ENCODE measurements at places on chromosomes 7 and 10. TPM values are rescaled to one million over a fixed set of nuclear protein-coding genes. Genes with fewer than 3 reads are reported as not detected.
A peak's percentile ranks its signal among the peaks of the same experiment; 100 is the strongest.

GRCh38 chr7:43121973-43122372 lies 9.5 kb downstream of the HECW1 start:
- peaks cover 16% of the 10 kb centered on the region for H3K27me3 ChIP-seq
- H3K4me1 ChIP-seq: no peaks in the 10 kb centered on the region
- H3K36me3 ChIP-seq: no peaks in the 10 kb centered on the region
- DNase-seq: no peak
- no peak overlapping the region for H3K27ac ChIP-seq
- H3K4me3 ChIP-seq: no peak overlapping the region

The CCDC172 gene
- total RNA-seq: not detected

The PON1 gene
- total RNA-seq: not detected

The SFMBT2 gene
- total RNA-seq: 27.7 TPM

DNA sequence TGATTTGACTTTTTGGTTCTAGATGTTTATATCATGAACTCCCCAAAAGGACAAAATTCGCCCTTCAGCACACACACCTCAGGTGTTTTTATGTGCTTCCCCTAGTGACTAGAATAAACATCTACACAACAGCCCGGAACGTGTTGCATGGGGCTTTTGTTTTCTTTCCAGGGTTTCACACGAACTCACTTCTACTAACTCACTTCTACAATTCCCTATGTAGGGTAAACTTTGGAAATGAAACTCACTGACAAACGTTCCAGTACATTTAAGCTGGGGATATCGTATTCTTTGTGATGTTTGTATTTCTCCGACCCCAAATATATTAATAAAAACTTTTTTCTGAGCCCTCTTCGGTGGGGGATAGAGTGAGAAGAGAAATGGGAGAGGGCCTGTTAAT lies 1.4 kb downstream of the TRA2A start:
- H3K4me1 ChIP-seq: peaks cover 49% of the 10 kb centered on the region
- H3K4me3 ChIP-seq: peak overlapping the region; percentile 97
- DNase-seq: peak; percentile 35
- peaks cover 35% of the 10 kb centered on the region for H3K36me3 ChIP-seq
- H3K27ac ChIP-seq: peak overlapping the region; percentile 99

DNA sequence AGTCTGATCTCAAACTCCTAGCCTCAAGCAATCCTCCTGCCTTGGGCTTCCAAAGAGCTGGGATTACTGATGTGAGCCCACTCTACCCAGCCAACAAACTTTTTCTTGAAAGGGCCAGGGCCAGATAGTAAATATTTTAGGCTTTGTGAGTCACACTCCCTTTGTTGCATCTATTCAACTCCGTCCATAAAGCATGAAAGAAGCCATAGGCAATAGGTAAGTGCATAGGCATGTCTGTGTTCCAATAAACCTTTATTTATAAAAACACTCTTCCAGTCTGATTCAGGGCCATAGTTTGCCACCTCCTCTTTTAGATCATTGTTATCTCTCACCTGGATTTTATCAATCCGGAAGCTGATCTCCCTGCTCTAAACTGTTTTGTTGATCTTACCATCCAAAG lies 105.6 kb upstream of the BMPER start:
- no peaks in the 10 kb centered on the region for H3K27me3 ChIP-seq
- no peaks in the 10 kb centered on the region for H3K36me3 ChIP-seq

- no peaks in the 10 kb centered on the region for H3K4me1 ChIP-seq
- H3K27ac ChIP-seq: no peak overlapping the region
- no peak for DNase-seq
- no peaks in the 10 kb centered on the region for H3K27me3 ChIP-seq
- no peak overlapping the region for H3K4me3 ChIP-seq
These were observed 283.0 kb downstream of the HDAC9 start for GRCh38 chr7:18778594-18778993.

GRCh38 chr10:131892806-131893675 lies 7.8 kb upstream of the PPP2R2D start:
- H3K4me1 ChIP-seq: peaks cover 11% of the 10 kb centered on the region
- H3K27ac ChIP-seq: no peak overlapping the region
- DNase-seq: no peak
- H3K36me3 ChIP-seq: no peaks in the 10 kb centered on the region
- no peak overlapping the region for H3K4me3 ChIP-seq

DNA sequence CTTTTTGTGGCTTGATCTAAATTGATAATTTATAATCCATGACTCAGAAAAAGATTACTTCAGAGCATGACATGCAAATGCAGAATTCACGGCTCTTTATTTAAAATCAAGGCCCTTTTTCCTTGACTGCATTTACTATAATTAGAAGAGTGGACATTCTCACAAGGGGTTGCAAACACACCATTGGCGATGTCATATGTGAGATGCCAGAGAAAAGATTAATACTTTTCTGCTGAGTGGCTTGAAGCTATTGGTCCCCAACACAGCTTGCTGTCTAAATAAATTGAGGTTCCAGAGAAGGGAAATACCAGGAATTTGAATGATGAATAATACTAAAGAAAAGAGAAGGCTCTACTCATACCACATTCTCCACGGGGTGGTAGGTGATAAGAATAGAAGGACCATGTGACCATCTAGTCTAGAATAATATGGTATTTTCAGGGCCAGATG lies 78.7 kb upstream of the ARID5B start:
- peaks cover 18% of the 10 kb centered on the region for H3K4me1 ChIP-seq

The WDFY4 gene
- total RNA-seq: 0.18 TPM

The OR2A42 gene
- 0.09 TPM for total RNA-seq

DNA sequence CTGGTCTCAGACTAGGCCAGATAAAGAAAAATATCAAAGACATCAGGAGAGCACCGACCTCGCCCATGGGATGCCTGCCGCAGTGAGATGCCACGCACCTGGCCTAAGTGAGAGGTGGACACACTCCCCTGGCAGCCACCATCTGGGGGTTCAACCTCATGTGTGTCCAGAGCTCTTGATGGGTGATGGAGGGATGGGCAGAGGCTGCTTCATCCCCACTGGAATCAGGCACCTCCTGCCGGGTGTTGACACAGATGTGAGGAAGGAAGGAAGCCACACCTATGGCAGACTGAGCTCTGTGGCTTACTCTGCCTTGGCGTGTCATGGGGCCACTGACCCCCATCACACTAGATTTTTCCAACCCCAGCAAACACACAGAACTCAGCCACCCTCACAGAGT lies 11.4 kb downstream of the ZNF488 start:
- H3K27me3 ChIP-seq: peaks cover 19% of the 10 kb centered on the region
- no peak overlapping the region for H3K27ac ChIP-seq
- H3K4me1 ChIP-seq: peaks cover 17% of the 10 kb centered on the region
- H3K4me3 ChIP-seq: no peak overlapping the region
- H3K36me3 ChIP-seq: no peaks in the 10 kb centered on the region

The DRGX gene
- total RNA-seq: not detected

- no peak for DNase-seq
- H3K4me1 ChIP-seq: peaks cover 4% of the 10 kb centered on the region
- no peak overlapping the region for H3K27ac ChIP-seq
- no peak overlapping the region for H3K4me3 ChIP-seq
These were observed 20.1 kb upstream of the TNPO3 start for GRCh38 chr7:129074994-129075393.

DNA sequence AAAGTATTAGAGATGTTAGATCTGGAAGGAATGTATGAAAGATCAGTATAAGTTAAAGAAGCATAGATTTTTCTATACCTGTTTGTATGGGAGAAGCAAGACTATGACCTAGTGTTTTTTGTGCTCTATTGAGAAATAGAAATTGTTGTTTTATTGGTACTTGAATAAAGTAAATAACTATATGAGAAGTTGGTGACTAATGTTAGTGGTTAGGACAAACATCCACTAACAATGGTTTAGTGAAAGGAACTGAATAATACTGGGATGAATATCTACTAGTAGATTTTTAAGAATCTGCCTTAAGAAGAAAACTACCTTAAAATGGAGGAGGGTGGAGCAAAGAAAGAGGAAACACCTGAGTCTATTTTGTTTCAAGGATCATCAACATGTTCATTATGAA lies 521.1 kb upstream of the POT1 start:
- DNase-seq: no peak
- H3K36me3 ChIP-seq: no peaks in the 10 kb centered on the region
- no peaks in the 10 kb centered on the region for H3K27me3 ChIP-seq
- H3K27ac ChIP-seq: no peak overlapping the region

GRCh38 chr10:1552881-1553670 lies 184.2 kb downstream of the ADARB2 start:
- no peaks in the 10 kb centered on the region for H3K27me3 ChIP-seq
- no peaks in the 10 kb centered on the region for H3K4me1 ChIP-seq
- H3K27ac ChIP-seq: no peak overlapping the region
- DNase-seq: no peak
- no peak overlapping the region for H3K4me3 ChIP-seq
- no peaks in the 10 kb centered on the region for H3K36me3 ChIP-seq

- no peaks in the 10 kb centered on the region for H3K27me3 ChIP-seq
- no peak overlapping the region for H3K27ac ChIP-seq
- no peak for DNase-seq
These were observed 86.6 kb downstream of the NRBF2 start for GRCh38 chr10:63219749-63220148.

GRCh38 chr10:52570490-52570889 lies 202.1 kb downstream of the MBL2 start:
- no peaks in the 10 kb centered on the region for H3K27me3 ChIP-seq
- H3K4me3 ChIP-seq: no peak overlapping the region
- H3K36me3 ChIP-seq: no peaks in the 10 kb centered on the region
- no peak overlapping the region for H3K27ac ChIP-seq
- no peak for DNase-seq

DNA sequence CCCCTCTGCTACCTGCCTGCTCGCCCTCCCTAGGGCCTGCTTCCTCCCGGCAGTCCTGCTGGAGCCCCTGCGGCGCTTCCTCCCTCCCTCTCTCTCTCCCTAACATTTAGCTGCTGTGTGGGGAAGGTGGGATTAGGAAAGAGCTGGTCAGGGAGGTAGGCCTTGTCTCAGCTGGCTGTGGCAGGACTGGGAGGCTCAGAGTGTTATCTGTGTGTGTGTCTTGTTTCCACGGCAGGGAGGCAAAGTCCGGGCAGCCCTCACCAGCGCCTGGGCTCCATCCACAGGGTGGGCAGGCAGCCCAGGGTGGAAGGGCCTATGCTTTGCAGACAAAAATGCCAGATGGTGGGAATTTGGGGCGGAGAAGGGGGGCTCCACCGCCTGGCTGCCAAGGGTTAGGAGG lies 105.7 kb downstream of the RPS24 start:
- H3K4me3 ChIP-seq: no peak overlapping the region
- no peak for DNase-seq
- H3K36me3 ChIP-seq: no peaks in the 10 kb centered on the region
- no peak overlapping the region for H3K27ac ChIP-seq
- H3K4me1 ChIP-seq: peaks cover 14% of the 10 kb centered on the region

The ST7 gene
- 10.0 TPM for total RNA-seq

DNA sequence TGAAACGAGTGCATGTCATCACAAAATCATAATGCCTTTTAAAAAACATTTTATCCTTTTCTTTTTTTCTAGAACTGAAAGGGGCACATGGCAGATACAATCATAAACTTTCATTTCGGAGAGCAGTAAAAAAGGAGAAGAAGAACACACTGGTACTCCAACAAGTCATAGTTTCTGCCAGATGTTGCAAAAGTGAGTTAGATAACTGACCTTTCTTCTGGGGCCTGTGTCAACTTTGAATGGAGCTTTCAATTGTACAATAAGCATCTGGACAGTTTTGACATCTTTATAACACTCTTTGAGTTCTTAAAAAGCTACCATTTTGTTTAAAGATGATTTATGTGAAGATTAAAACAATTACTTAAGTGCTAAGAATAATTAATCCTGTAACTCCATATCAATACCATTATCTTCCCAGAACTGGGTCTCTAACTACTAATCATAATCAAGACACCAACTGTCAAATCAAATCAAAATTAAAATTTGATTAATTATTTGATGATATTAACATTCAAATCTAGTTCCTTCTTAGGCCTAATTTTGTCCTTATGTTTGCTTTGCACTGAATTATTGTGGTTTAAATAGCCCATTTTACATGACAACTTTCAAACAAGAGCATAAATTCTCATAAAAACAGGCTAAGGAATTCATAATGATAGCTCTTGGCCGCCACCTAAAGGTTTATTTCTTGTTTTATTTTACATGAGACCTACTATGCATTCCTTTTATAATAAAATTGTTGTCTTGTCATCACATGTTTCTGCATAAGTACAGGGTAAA lies 19.5 kb upstream of the ITGB8 start:
- H3K36me3 ChIP-seq: no peaks in the 10 kb centered on the region
- H3K27me3 ChIP-seq: peaks cover 10% of the 10 kb centered on the region
- H3K4me1 ChIP-seq: no peaks in the 10 kb centered on the region
- no peak overlapping the region for H3K27ac ChIP-seq
- DNase-seq: no peak

DNA sequence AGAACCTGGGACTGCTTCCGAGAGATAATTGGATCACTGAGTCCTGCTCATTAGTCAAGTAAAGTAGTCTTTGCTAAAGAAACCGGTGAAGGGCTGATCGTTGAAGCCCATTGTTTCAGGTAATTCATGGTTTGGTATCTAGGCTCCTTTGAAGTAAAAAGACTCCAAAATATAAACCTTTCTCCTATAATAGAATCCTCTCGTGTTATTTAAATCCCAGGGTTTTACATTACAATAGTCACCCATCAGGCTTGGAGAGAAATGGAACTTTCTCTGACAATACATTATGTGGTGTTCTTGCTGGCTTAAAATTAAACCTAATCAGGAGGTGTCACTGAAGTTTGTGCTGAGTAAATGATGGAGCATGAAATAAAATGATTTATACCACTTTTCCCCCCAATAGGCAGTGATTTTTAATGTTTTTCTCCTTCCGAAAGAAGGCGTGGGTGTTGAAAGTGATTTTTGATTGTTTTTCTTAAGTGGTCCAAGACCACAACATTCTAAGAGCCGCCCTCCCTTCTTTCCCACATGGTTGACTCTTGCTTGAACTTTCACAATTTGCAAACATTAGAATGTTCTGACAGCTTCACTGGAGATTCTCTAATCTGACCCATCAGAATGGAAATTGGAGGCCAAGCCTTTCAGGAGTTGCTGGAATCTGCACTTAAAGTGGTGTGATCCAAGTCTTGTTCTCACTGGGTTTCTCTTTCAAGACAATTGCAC lies 44.2 kb downstream of the LRMDA start:
- no peaks in the 10 kb centered on the region for H3K27me3 ChIP-seq
- no peak overlapping the region for H3K27ac ChIP-seq
- no peak for DNase-seq
- no peaks in the 10 kb centered on the region for H3K4me1 ChIP-seq

GRCh38 chr10:33506838-33507661 lies 172.6 kb upstream of the NRP1 start:
- no peak overlapping the region for H3K27ac ChIP-seq
- H3K4me1 ChIP-seq: peaks cover 10% of the 10 kb centered on the region
- no peaks in the 10 kb centered on the region for H3K36me3 ChIP-seq
- peaks cover 6% of the 10 kb centered on the region for H3K27me3 ChIP-seq
- DNase-seq: no peak
- H3K4me3 ChIP-seq: no peak overlapping the region

DNA sequence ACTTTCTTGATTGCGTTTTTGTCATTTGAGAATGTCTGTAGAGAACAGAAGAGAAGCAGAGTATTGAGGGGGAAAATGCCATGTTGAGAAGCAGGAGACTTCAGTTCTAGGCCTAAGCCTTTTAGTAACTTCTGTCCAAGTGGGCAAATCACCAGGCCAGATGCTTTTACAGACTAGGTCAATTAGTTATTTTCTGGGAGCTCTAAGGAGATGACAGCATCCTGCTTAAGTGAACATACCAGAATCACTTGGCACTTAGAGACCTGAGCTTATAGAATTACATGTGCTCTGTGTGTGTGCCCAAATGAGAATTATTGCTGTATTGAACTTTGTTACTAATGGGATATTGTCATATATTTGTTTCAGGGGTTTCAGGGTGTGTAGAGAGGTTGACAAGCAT lies 24.0 kb downstream of the AGK start:
- no peaks in the 10 kb centered on the region for H3K27me3 ChIP-seq
- H3K4me1 ChIP-seq: peaks cover 21% of the 10 kb centered on the region
- no peak overlapping the region for H3K27ac ChIP-seq
- peaks cover 61% of the 10 kb centered on the region for H3K36me3 ChIP-seq
- H3K4me3 ChIP-seq: no peak overlapping the region
